ENCODE measurements at places on chromosomes 13 and 19. TPM values are rescaled to one million over a fixed set of nuclear protein-coding genes. Genes with fewer than 3 reads are reported as not detected.

C13orf46 gene
- 2.5 TPM for total RNA-seq

RNF113B gene
- not detected for total RNA-seq

F2RL3 gene
- 79.1 TPM for total RNA-seq

CD22 gene
- 0.29 TPM for total RNA-seq

THSD8 gene
- total RNA-seq, result not detected

ACTMAP gene
- 5.7 TPM for total RNA-seq

TRMT1 gene
- total RNA-seq, result 40.0 TPM

RETN gene
- not detected for total RNA-seq

CYP4F2 gene
- total RNA-seq, result not detected

LRRC8E gene
- total RNA-seq, result 2.8 TPM

ZNF575 gene
- total RNA-seq, result not detected

KLK10 gene
- total RNA-seq, result not detected

ZNF563 gene
- 0.93 TPM for total RNA-seq

ZC3H4 gene
- 24.1 TPM for total RNA-seq

CCDC70 gene
- not detected for total RNA-seq

DNAAF3 gene
- 1.6 TPM for total RNA-seq

MRPL54 gene
- 71.4 TPM for total RNA-seq

AMER2 gene
- not detected for total RNA-seq

MYH14 gene
- total RNA-seq, result 1.2 TPM

CASP14 gene
- not detected for total RNA-seq

LILRA2 gene
- not detected for total RNA-seq

ZNF549 gene
- total RNA-seq, result 4.5 TPM

HCST gene
- total RNA-seq, result not detected

EXOC3L2 gene
- total RNA-seq, result 9.3 TPM

EDDM13 gene
- total RNA-seq, result 0.82 TPM

ELANE gene
- total RNA-seq, result not detected

MYO16 gene
- 0.23 TPM for total RNA-seq

SPIB gene
- total RNA-seq, result not detected

GADD45GIP1 gene
- total RNA-seq, result 64.6 TPM

CPT1C gene
- total RNA-seq, result 28.4 TPM

NCLN gene
- total RNA-seq, result 78.8 TPM

KRTDAP gene
- not detected for total RNA-seq

PROZ gene
- not detected for total RNA-seq

TNNI3 gene
- total RNA-seq, result not detected

ZNF780B gene
- total RNA-seq, result 7.7 TPM

LSM7 gene
- 128 TPM for total RNA-seq

SIGLEC8 gene
- not detected for total RNA-seq

CCDC8 gene
- 3.3 TPM for total RNA-seq

ATP11A gene
- 62.1 TPM for total RNA-seq

FAM216B gene
- total RNA-seq, result not detected

SIAH3 gene
- 0.10 TPM for total RNA-seq

FPR1 gene
- total RNA-seq, result not detected

CADM4 gene
- 8.3 TPM for total RNA-seq

SELENOV gene
- total RNA-seq, result not detected

FUT2 gene
- total RNA-seq, result not detected

GDF15 gene
- total RNA-seq, result 528 TPM

ZNF534 gene
- total RNA-seq, result not detected

ATXN8OS gene
- not detected for total RNA-seq

TEX29 gene
- not detected for total RNA-seq

ZNF90 gene
- total RNA-seq, result 0.87 TPM

RAP2A gene
- 40.0 TPM for total RNA-seq

RNF17 gene
- total RNA-seq, result 0.58 TPM

RDH8 gene
- not detected for total RNA-seq

CYP2F1 gene
- not detected for total RNA-seq

ANKRD10 gene
- total RNA-seq, result 92.9 TPM

PSG2 gene
- total RNA-seq, result not detected

SLAIN1 gene
- total RNA-seq, result 3.4 TPM

ICAM5 gene
- total RNA-seq, result not detected

ANGPTL8 gene
- not detected for total RNA-seq
